Ovary (tissue), 10 donors: ENCODE measurements at places on chromosomes 12 and 14. TPM values are rescaled to one million over a fixed set of nuclear protein-coding genes. Genes with fewer than 3 reads are reported as not detected.

RDH5 gene
- 8.1 TPM for total RNA-seq

LRP1-AS gene
- not detected for total RNA-seq

OTOGL gene
- 0.12 TPM for total RNA-seq

ARHGEF25 gene
- 48.4 TPM for total RNA-seq

- no peak overlapping the region for H3K4me3 ChIP-seq
- no peaks in the 10 kb centered on the region for H3K27me3 ChIP-seq
- H3K27ac ChIP-seq = no peak overlapping the region
- no peak for DNase-seq
Observed at GRCh38 chr12:62785941-62786559, 148.9 kb downstream of the PPM1H start.

DNA sequence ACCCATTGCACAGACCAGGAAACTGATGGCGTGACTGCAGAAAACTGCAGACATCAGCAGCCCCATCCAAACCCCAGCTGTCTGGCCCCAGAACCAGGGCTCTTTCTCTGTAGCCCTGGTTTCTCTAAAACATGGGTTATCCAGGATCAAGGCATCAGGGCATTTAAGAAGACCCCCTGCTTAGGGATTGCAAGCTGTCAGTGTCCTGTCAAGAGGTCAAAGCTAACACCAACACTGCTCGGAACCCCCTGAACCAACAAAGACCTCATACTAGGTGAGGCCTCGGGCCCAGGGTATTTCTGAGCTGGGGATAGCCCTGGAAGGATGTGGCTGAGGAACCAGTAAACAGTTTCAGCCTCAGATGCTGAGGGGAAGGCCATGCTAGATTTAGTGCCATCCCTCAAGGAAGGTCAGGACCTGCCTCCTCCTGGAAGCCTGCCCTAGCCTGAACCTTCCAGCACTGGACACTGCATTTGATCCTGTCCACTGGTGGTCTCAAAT is 39.2 kb downstream of the BCL11B start:
- H3K36me3 ChIP-seq = no peaks in the 10 kb centered on the region
- DNase-seq = no peak
- no peaks in the 10 kb centered on the region for H3K27me3 ChIP-seq

DNA sequence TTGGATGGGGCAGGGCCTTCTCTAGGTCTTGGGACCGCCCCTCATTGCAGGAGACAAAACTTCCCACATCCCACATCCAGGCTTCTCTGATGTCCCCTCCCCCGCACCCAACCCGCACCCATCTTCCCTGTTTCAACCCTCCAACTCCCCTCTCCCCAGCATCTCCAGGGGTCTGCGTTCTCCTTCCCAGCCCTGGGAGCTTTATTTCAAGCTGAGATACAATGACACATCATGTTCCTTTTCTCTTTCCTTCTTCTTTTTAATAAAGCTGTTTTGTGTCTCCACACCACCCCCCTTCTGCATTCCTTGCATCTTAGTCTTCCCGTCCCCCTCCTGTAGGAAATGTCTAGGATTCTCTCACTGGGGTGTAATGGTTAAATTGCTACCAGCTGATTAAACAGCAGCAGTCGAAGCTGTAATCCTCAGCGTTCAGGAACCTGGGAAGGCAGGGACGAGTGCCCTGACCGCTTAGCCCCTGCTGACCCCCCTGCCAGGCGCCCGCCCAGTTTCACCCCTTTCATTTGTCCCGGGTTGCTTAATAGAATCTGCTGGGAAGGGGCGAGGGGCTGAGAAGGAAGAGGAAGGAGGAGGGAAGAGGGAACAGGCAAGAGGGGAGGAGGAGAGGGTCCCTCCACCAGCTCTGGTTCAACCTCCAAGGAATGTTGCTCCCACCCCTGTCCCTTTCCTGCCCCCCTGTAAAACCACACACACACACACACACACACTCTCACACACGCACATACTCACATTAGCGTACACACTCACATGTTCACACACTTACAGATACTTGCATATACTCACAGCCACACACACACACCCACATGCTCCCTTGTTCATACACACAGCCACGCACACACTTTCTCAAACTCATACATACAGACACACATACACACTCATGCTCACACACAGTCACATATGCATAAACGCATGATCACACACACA is 104.5 kb upstream of the MED13L start:
- H3K27ac ChIP-seq = no peak overlapping the region
- no peaks in the 10 kb centered on the region for H3K36me3 ChIP-seq
- DNase-seq = no peak

DNA sequence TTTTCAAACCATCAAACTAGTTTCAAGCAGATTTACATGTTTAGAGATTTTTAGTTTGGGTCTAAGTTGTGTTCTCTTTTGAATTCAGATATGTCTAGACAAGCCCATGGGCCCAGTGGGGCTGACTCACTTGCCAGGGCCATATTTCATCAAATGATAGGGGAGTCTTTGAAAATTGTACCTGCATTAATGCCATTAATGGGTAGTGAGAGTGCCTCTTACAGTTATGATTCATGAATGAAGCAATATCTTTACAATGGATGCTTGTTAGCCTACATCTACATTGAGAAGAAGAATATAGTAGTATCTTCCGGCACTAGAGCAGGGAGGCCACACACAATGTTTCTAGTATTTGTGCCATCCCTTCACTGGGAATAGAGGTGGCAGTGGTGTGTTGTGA is 174.2 kb upstream of the E2F7 start:
- no peak for DNase-seq
- H3K36me3 ChIP-seq = no peaks in the 10 kb centered on the region
- no peaks in the 10 kb centered on the region for H3K27me3 ChIP-seq
- H3K27ac ChIP-seq = peak overlapping the region; percentile 84
- peaks cover 14% of the 10 kb centered on the region for H3K4me1 ChIP-seq

DNA sequence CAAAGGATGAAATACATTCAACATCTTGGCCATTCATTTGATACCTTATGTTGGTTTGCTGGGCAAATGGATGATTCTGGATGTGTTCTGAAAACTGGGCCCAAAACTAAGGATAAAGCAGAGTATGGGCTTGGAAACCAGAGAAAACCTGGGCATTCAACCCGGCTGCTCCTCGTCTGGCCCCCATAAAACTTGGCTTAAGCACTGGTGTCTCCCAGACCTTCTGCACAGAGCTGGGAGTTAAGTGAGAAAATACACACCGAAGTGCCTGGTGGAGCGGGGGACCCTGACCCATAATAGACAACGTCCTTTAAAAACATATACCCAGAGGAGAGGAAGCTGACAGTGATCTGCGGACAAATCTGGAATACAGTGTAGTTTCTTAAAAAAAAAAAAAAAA is 112.5 kb downstream of the FOXN3 start:
- DNase-seq = no peak
- no peaks in the 10 kb centered on the region for H3K36me3 ChIP-seq
- no peaks in the 10 kb centered on the region for H3K27me3 ChIP-seq
- peak overlapping the region; percentile 91 for H3K27ac ChIP-seq

GRCh38 chr14:22387776-22388241 is 201.2 kb downstream of the DAD1 start:
- H3K27me3 ChIP-seq = no peaks in the 10 kb centered on the region
- no peak overlapping the region for H3K27ac ChIP-seq
- DNase-seq = no peak

- H3K36me3 ChIP-seq = no peaks in the 10 kb centered on the region
- H3K27ac ChIP-seq = no peak overlapping the region
- no peaks in the 10 kb centered on the region for H3K27me3 ChIP-seq
- no peak for DNase-seq
Observed at GRCh38 chr12:43320281-43320680, 231.7 kb downstream of the ADAMTS20 start.

DNA sequence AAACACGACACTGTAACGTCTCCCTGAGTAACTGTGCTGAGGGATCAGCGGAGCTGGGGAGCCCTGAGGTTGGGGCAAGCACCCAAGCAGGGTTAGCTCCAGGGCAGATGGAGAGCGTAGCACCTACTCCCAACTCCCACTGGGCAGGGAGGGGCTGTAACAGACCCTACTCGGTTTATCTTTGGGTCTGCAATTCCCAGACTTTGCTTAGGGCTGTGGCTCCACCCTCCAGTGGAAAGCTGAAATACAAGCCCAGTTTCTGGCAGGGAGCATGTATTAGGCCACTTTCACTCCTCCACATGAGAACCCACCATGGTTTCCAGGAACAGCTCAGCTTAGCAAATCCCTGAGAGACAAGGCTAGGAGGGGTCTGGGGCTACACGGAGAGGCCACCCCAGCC is 17.3 kb upstream of the TC2N start:
- H3K27me3 ChIP-seq = no peaks in the 10 kb centered on the region
- H3K4me1 ChIP-seq = no peaks in the 10 kb centered on the region
- no peaks in the 10 kb centered on the region for H3K36me3 ChIP-seq
- H3K27ac ChIP-seq = peak overlapping the region; percentile 17
- no peak overlapping the region for H3K4me3 ChIP-seq
- no peak for DNase-seq

- H3K36me3 ChIP-seq = no peaks in the 10 kb centered on the region
- no peak overlapping the region for H3K4me3 ChIP-seq
- DNase-seq = no peak
- H3K27me3 ChIP-seq = no peaks in the 10 kb centered on the region
- H3K4me1 ChIP-seq = peaks cover 26% of the 10 kb centered on the region
Observed at GRCh38 chr12:52009081-52009751, 2.5 kb downstream of the TAMALIN start.

DNA sequence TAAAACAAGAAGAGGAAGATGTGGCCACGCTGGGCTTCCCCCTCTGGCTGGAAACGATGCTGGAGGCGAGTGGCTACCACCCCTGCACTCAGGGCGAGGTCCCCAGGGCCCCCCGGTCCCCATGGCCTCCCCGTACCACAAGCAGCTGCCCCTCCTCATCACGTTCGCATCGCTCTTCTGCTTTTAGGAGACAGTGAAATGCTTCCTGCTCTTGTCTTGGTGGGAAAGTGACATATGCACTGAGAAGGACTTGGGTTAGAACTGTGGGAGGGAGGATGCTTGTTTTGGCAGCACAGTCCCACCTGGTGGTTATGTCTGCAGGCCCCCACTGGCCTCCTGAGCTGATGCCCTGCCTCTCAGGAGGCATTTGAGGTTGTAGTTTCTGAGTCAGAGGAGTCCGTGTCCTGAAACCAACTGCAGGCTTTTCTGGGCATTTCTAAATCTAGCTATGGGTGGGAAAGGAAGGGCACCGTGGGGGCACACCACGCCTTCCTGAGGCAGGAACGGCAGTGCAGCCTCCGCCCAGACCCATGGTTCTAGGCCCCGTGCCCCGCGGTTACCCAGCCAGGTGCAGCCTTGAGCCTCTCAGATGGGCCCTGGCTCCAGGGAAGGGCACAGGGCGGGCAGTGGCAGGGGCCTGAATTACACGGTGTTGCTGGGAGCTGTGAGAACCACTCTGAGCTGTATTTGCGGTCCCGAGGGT is 139.3 kb downstream of the ADGRD1 start:
- no peaks in the 10 kb centered on the region for H3K36me3 ChIP-seq
- no peak overlapping the region for H3K27ac ChIP-seq
- peaks cover 9% of the 10 kb centered on the region for H3K4me1 ChIP-seq
- no peaks in the 10 kb centered on the region for H3K27me3 ChIP-seq
- no peak overlapping the region for H3K4me3 ChIP-seq
- peak; percentile 6 for DNase-seq

DNA sequence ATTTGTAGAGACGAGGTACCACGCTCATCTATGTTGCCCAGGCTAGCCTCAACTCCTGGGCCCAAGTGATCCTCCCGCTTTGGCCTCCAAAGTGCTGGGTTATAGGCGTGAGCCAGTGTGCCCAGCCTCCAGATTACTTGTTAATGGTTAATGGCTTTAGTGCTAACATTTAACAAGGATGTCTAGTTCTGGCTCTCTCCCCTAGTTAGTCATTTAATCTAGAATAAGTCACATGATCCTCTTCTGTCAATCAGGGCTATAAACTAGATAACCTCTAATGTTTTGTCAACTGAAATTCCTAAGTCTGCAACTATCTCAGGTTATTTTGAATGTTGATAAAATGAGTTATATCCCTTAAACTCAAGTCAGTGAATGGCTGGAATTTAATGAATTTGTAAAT is 15.7 kb downstream of the ACTR6 start:
- H3K27ac ChIP-seq = no peak overlapping the region
- DNase-seq = no peak
- H3K27me3 ChIP-seq = no peaks in the 10 kb centered on the region
- no peaks in the 10 kb centered on the region for H3K36me3 ChIP-seq

DNA sequence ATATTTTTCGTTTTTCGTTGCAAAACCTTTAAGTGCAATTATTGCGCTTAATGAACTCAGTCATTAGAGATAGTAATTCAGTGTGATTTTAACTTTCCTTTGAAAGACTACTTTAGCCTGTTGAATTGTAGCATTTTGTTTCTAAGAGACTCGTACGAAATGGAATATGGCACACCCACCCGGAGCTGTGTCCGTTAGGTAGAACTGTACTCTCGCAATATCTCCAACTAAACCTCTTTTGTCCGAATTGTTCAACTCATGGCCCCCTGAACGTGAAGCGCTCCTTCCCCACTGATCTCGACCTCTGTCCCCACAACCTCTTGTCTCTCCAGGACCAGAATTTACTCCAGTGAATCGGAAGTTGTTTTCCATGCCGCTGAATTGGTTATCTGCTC is 800 bp downstream of the PCNX4 start:
- no peaks in the 10 kb centered on the region for H3K36me3 ChIP-seq
- DNase-seq = no peak
- peak overlapping the region; percentile 98 for H3K27ac ChIP-seq
- peak overlapping the region; percentile 89 for H3K4me3 ChIP-seq
- peaks cover 8% of the 10 kb centered on the region for H3K4me1 ChIP-seq
- no peaks in the 10 kb centered on the region for H3K27me3 ChIP-seq

- H3K27ac ChIP-seq = no peak overlapping the region
- H3K4me1 ChIP-seq = no peaks in the 10 kb centered on the region
- no peaks in the 10 kb centered on the region for H3K36me3 ChIP-seq
- DNase-seq = no peak
- no peak overlapping the region for H3K4me3 ChIP-seq
- no peaks in the 10 kb centered on the region for H3K27me3 ChIP-seq
Observed at GRCh38 chr14:104450811-104451401, 128.7 kb upstream of the C14orf180 start.

GRCh38 chr14:75738192-75738591 is 77.1 kb downstream of the TTLL5 start:
- no peak for DNase-seq
- no peaks in the 10 kb centered on the region for H3K27me3 ChIP-seq
- no peaks in the 10 kb centered on the region for H3K36me3 ChIP-seq

DNA sequence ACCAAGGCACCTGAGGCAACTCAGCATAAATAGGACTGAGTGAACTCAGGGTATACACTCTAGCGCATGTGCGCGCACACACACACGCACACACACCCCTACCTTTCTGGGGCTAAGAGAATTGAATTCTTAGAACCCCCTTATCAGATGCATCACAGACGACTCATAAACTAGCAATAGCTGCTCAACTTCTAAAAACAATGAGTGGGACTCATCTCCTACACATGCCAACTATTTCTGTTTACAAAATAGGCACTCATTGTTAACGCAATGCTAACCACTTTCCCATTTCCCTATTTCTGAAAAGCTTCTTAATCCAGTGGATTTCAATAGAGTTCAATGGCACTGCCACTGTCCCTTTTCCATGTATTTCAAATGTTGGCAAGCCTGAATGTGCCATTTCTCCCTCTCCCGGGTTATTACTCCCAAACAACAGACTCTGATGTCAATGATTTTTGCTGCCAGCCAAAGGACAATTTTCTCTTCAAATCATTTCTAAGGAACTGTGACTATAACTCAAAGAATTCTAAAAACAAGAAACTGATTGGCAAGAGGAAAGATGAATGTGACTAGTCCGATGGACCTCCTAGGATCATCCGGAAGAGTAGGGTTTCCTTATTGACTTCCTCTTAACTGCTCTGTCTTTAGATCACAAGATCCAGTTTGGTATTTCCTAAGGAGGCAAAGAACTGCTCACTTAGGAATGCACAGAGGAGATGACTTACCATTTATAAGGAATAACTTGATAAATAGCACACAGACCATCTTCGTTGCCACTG is 48.8 kb downstream of the SLC38A1 start:
- DNase-seq = no peak
- H3K27me3 ChIP-seq = no peaks in the 10 kb centered on the region
- no peaks in the 10 kb centered on the region for H3K4me1 ChIP-seq
- no peaks in the 10 kb centered on the region for H3K36me3 ChIP-seq
